Lower leg skin (tissue), 4 donors: ENCODE measurements at places on chromosomes 7 and 10. TPM values are rescaled to one million over a fixed set of nuclear protein-coding genes. Genes with fewer than 3 reads are reported as not detected.

Gene CROT
- total RNA-seq, result 18.9 TPM

Gene STOX1
- 1.5 TPM for total RNA-seq

Gene MEOX2
- 5.0 TPM for total RNA-seq

DNA sequence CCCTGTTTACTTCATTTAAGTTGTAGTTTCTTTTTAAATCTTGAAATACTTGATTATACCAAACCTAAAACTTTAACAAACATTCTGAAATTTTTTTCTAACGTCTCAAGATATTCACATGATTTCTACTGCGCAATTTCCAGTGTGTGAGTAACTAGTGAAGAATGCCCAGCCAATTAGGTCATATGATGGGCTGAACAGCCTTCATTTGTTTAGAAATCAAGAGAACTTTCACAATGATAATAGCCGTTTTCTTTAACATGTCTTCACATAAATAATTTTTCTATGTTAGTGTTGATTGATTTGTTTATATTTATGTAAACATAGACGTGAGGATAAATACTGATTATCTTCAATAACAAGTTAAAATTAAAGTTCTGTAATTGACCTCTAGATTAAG lies 21.8 kb downstream of the STAM start:
- no peak for DNase-seq

Gene FAM131B
- total RNA-seq, result 0.27 TPM

Gene ERVW-1
- total RNA-seq, result not detected

Gene ADIRF
- 72.0 TPM for total RNA-seq

Gene ETV1
- total RNA-seq, result 3.5 TPM
